ENCODE measurements at places on chromosomes 4 and X.

GRCh38 chr4:105022811-105023667 is 123.6 kb upstream of the TET2 start:
- DNase-seq: no peak

DNA sequence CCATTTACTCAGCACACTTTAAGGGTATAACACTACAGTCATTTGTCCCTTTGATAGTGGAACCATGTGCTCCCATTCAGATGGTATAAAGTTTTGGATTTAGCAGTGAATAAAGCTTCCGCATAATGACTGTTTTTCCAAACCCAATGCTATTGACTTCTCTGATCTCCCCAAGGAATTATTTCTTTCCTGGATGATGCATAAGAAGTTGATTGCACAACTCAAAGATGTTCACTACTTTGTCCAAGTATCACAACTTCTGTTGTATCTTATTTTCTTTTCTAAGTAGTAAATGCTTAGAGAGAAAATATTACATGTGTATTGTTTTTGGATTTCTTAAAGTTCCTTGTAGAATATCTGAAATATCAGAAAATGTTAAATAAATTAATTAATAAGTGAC is 300.2 kb downstream of the GPM6A start:
- DNase-seq: no peak

DNA sequence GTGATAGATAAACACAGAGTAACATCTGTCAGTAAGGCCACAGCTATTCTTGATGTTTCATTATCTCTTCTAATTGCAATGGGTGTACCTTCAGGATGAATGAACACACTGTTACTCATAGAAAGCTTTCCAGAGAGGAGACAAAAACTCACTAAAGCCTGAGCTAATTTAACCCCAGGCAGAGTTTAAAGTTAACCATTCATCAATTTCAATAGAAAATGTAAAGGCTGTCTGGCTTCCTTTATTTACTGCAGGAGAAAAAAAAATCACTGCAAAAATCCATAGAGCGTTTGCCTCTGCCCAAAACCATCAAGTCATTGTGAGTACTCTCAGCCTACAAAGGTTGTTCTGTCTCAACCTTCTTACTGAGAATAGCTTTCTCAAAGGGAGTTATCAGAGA is 376.9 kb downstream of the PPP4R3C start:
- DNase-seq: no peak

DNA sequence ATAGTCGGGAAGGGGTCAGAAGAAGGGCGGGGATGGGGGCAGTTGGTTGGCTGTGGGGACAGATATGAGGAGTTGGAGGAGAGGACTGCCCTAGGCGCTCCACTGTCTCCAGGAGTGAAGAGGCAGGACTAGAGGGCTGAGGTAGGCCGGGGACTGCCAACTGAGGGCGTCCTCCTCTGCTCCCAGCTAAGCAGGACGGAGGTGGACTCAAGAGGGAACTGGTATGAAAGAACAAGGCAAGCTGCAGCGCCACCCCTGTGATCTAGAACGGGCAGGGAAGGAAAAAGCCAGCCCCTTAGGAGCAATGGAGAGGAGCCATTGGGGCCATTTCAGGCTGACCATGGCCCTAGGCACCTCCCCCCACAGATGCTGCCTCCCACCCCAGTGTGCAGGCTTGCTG is 14.0 kb downstream of the BEND2 start:
- DNase-seq: no peak

- no peak for DNase-seq
Observed at GRCh38 chrX:119512146-119512800, 44.0 kb downstream of the SLC25A5 start.

DNA sequence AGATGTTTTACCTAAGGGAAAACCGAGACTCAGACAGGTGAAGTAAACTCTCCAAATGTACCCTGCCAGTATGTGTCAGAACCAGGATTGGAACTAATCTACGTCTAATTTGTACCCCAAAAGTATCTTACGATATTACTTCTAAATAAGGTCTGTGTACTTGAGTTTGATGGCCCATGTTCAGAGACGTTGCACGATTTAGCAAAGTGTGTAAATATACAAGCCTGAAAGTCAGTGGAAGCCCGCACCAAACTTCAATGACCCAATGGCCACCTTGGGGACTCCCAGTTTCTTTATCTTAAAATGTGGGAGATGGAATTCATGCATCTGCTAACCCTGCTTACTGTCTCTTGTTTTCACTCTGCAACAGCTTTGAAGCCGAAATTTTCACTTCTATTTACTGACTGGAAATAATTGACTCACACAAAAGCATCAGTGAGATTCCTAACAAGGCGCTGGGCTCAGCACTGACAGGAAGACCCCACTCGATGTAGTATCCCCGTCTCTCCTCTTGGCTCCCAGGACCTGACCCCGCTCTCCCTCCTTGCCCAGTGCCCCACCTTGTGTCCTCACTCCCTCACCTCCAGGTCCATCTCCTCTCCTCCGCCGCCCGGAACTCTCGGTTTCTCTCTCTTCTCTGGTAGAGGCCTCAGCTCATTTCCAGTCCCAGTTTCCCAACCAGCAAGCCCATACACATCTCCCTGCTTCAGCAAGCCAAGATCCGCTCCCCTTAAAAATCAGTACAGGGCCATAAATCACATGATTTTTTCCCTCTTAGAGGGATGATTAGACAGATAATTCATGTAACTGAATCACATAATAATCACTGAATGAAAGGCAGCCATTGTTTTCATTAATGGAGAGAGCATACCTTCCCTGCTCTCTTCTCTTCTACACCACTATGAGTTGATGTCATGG is 42.8 kb downstream of the ENPP6 start:
- no peak for DNase-seq

DNA sequence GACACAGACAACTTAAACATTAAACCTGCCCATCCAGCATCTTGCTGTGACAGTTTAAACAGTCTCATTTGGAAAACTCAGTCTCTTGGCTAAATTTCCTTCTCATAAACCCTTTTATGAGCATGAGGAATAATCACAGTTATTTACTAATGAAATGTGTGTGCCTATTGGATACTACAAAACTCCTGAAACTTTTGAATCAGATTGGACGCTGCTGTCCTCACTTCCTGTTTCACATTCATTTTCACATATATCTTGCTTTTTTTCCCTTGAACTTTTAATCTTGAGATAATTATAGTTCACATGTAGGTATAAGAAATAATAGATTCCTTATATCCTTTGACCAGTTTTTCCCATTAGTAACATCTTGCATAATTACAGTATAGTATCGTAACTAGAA is 111.7 kb downstream of the CDKL5 start:
- no peak for DNase-seq

- no peak for DNase-seq
Observed at GRCh38 chr4:122663814-122664610, 43.1 kb upstream of the IL21 start.

GRCh38 chrX:127708155-127708554 is 344.0 kb downstream of the ACTRT1 start:
- no peak for DNase-seq

DNA sequence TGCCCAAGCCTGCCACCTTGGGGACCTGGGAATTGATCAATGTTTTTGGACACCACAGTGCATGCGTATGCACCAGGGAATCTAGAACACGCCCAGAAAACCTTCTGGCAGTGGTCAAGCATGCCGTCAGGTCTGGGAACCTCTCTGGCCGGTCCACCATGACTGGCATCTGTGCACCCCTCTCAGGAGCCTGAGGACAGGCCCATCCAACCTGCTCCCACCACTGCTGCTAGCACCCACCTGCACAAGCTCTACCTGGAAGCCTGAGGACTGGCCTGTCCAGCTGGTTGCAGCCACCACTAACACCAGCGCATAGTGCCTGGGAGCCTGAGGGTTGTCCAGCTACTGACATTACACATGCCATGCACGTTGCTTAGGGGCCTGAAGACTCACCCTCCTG is 162.1 kb upstream of the GALNTL6 start:
- DNase-seq: no peak

- no peak for DNase-seq
Observed at GRCh38 chrX:140507223-140507981, 2.5 kb upstream of the SOX3 start.

- no peak for DNase-seq
Observed at GRCh38 chrX:137426695-137427425, 139.1 kb upstream of the ZIC3 start.

DNA sequence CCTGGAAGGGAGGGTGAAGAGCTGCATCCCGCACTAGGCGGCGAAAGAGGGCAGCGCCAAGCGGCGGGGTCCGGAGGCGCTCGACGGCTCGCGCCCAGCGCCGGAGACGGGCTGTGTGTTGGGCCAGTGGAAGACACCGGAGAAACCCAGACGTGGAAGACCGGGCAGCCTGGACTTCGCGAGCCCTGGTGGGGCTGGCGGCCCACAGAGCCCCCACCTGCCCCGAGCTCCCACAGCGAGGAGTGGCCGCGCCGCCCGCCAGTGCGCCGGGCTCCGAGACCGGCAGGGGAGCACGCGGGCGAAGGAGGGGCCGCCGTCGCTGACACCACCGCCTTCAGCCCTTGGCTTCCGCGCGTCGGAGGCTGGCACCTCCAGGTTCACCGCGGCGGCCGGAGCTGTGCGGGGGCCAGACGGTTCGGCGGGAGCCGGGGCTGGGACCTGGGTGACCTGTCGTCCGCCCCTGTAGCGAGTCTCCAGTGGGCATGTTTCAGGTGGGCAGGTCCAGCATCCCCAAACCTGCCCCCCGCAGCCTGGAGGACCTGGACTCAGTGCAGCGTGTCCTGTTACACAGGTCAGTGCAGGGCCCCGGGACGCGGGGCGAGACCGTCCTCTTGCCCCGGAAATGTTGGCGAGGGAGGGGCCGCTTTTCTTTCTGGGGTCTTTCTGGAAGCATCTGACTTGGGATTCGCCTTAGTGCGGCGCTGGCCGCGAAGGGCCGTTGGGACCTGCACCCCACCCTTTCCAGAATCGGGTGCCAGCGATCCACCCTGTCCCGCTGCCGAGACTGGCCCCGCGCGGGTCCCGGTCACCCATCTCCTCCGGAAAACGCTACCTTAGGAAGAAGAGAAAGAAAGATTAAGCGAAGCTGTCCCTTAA is 9.6 kb upstream of the INTU start:
- DNase-seq: no peak

DNA sequence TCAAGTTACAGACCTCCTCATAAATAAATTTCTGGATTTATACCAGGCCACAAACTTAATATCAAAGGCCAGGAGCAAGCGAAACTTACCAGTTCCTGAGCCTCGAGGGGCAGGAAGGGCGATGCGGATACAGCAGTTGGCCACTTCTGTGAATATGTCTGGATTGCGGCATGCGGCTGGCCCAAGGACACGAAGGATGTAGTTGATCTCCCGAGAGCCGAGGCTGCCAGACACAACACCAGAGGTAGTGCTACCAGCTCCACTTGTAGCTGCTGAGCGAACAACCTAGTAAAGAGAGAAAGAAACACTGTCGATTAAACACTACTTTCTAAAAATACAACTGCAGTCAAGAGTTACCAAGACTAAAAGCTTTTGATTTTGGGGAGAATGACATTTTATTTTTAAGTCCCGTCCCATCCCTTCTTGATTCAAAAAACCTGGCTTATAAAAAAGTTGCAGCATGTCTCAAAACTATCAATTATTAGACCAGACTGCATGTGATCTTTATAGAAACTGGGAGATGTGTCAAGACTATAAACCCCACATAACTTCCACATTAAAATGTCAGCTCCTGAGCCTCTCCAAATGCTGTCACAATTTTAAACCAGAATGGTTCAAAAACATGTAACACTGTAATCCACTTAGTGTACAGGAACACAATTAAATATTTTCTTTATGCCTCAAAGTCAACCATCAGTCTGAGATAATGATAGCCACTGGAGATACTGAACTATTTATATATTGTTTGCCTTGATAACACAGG is 105.6 kb downstream of the HUWE1 start:
- DNase-seq: no peak

DNA sequence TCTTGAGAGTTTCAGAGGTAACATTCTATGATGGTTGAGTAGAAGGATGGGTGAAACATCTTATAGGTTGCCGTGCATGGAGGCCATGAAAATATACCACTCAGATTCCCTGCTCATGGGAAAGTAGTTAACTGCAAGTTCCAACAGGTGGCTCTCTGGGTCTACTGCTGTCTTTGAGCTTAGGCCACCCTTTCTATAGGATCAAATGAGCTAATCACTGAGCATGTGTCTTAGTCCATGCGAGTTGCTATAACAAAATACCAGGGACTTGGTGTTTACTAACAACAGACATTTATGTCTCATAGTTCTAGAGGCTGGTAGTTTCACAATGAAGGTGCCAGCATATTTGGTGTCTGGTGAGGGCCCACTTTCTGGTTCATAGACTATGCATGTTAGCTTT is 144.8 kb upstream of the UNC5C start:
- no peak for DNase-seq

DNA sequence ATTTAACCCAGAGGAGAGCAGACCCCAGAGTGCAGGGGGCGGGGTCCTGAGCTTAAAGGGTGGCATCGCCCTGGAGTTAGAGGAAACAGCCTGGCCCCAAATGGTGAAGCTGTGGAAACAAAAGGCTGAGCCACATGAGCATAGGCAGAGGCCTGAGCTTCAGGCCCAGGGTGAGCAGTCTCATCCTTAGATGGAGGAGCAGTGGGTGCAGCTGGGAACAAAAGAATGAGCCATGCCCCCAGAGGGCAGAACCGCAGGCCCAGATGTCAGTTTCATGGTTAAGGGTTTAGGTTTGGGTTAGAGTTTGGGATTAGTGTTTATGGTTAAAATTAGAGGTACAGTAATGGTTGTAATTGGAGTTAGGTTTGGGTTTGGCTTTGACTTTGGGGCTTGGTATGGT is 44.4 kb upstream of the IL9R start:
- DNase-seq: no peak

DNA sequence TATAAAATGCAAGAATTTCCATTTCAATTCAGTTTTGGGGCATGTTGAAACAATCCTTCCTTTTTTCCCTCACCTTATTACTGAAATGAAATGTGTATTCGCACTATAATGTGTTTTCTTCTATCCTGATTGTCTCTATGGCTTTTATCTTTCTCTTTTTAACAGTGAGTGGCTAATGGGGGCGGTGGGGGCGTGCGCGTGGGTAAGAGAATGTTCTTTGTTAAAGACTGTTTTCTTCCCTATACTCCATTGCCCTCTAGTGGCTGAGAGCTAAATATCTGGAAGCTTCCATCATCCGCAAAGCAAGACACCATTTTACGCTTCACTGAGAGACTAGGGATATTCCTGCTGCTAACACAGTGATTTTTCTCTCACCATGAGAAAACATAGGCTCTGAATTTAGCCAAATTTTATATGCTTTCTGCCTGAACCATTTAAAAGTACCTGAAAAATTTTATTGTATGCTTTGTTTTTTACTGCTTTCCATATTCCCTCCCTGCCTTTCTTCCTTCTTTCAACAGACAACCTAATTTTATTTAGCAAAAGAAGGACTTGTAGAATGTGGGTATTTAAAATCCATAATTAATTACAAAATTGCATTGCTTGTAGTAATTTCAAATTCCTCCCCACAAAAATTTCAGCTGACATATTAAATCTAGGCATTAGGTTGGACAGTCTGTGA is 194.0 kb downstream of the GASK1B start:
- no peak for DNase-seq

DNA sequence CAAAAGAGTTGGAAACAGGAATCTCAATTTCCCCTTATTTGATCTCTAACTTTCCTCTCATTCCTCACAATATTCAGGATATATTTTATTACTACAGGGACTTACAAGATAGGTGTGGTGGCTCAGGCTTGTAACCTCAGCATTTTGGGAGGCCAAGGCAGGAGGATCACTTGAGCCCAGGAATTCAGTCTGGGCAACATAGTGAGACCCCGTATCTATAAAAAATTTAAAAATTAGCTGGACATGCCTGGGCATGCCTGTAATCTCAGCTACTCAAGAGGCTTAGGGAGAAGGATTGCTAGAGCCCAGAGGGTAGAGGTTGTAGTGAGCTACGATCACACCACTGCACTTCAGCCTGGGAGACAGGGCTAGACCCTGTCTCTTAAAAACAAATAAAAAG is 200.4 kb downstream of the CAMK2D start:
- DNase-seq: no peak
